Vagina (tissue), 2 donors: ENCODE measurements at places on chromosomes 12 and 14.

DNA sequence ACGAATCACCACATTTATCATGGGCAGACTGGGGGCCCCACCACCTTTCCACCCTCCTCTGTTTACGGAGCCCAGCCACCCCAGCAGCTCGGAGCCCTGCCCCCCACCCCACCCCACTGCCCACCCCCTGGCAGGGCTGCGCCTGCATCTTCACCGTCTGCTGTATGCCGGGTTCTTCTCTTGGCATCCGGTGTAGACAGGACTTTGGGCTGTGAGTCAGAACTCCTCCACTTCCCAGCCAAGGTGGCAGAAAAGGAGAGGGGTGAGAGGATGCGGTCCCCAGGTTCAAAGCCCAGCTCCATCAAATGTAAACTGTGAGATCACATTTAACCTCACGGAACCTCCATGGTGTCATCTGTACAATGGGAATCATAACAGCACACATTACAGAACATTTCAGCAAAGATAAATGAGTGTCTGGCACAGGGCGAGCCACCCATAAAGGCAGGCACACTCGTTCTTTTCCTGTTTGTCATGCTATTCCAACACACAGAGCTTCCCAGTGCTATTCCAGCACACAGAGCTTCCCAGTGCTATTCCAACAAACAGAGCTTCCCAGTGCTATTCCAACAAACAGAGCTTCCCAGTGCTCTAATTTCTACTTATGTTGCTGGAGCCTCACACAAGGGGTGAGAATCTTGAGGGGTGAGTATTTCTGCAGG is 292.7 kb upstream of the RTL1 start:
- DNase-seq, result peak; percentile 64

GRCh38 chr12:66666481-66666880 is 12.4 kb downstream of the GRIP1 start:
- DNase-seq, result no peak

GRCh38 chr12:47408171-47408871 is 297.5 kb downstream of the RPAP3 start:
- DNase-seq, result no peak

- no peak for DNase-seq
Observed at GRCh38 chr14:38290601-38291188, 34.8 kb upstream of the CLEC14A start.

DNA sequence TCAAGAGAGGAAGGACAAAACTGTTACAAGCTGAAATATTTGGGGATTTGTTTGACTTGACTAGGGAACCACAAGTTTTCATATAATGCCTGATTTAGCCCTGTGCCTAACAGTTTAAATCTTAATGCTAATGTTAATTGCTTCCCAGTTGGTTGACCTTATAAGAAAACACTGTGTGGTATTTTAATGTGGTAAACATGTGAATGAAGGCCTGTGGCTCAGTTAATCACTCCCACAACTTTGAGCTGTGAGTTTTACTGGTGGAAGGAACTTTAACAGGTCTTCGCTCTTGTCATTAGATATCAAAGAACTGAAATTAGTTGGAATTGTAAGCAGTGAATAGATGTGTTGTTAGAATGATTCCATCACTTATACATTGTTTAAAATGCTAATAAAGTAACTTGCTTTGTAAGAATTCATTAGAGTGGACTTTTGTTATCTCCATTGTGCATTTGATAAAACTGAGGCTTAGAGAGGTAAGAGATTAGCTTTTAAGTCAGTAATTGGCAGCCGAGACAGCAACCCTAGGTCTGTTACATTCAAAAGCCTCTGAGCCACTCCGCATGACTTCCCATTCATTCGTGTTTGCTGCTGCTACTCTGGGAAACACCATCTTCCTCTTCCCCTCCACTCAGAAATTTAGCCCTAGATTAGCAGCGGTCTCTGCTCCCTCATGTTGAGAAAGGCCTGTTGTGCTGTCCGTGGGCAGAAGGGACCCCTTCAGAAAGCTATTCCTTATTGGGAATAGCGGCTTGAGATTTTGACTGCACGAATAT is 1.0 kb upstream of the TBK1 start:
- no peak for DNase-seq

DNA sequence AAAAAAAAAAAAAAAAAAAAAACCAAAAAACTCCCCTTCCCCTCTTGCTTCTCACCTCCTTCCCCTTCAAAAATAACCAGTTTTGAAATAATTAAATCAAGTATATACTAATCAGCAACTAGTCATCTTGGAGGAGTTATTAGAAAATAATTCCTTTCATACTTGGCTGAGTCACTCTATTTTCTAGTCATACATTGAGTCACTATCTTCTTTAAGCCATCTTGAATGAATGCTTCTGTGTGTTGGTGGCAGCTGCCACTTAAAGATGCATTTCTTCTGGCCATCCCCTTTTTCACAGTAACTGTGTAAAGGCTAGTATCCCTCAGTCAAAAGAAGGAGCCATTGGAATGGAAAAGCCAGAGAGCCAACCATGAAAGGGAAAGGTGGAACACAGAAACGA is 84.2 kb upstream of the TMEM263 start:
- DNase-seq, result no peak

DNA sequence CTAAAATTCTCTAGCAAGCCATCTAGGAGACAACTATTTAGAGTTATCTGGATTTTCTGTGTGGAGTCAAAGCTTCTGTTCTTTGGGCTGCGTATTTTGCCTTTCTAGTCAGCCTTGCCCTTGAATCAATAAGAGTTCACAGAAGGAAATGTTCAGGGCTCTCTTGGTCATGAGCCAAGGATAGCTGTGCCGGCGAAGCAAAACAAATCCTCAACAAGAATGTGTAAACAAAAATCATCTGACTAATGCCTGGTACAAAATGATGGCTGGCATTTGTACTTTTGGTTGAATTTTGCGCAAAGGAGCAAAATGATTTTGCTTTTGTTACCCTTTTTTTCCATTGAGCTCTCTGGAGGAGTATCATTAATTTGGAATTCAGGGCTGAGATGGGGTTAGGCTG is 171.1 kb downstream of the DACT1 start:
- DNase-seq, result no peak

GRCh38 chr12:40733871-40734270 is 41.6 kb downstream of the CNTN1 start:
- DNase-seq, result no peak

GRCh38 chr14:27927519-27927918 is 839.1 kb upstream of the FOXG1 start:
- DNase-seq, result no peak
